ENCODE measurements at places on chromosomes 16 and 17.
A peak's percentile ranks its signal among the peaks of the same experiment; 100 is the strongest.

DNA sequence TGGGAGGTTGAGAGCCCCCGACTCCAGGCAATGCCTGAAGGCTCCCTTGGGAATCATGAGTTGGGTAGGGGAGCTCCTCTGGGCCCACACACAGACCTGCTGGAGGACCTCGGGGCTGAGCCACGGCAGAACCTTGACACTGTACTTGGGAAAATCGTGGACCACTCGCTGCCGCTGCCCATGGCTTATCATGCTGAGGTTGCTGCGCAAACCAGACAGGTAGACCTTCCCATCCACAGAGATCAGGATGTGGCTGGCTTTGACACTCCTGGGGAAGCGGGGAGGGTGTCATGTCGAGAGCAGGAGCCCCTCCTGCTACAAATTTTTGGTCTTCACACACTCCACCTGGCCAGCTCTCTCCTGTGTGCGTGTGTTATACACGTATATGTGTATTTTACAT is 7.2 kb upstream of the LIMD2 start:
- no peak for DNase-seq

- DNase-seq: no peak
Measured at GRCh38 chr17:75647061-75647460, 13.8 kb downstream of the SMIM5 start.

DNA sequence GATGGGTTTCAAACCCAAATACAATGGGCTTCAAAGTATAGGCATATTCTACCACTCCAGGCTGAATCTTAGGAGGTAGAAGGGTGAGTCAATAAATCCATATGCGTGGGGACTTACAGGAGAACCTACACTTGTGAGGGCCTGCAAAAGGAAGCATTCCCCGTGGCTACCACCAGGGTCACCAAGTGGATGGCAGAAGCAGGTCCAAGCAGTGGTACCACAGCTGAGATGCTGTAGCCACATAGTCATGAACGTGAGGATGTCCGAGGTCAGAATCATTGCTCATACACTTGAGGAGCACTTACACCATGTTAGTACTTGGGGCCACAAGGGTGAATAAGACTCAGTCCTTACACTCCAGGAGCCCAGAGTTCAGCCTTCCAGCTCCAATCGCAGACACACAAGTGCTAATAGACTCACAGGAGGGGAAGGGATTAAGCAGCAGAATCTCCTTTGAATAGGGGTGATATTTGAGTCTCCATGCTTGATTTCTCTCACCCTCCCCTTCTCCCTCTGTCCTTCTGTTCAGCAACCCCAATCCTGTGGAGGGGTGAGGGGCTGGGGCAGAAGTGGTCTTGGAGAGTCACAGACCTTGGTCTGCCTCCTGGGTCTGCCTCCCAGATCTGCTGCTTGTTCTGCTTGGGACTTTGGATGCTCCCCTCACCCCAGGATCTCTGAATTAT is 42.5 kb upstream of the ASIC2 start:
- no peak for DNase-seq

DNA sequence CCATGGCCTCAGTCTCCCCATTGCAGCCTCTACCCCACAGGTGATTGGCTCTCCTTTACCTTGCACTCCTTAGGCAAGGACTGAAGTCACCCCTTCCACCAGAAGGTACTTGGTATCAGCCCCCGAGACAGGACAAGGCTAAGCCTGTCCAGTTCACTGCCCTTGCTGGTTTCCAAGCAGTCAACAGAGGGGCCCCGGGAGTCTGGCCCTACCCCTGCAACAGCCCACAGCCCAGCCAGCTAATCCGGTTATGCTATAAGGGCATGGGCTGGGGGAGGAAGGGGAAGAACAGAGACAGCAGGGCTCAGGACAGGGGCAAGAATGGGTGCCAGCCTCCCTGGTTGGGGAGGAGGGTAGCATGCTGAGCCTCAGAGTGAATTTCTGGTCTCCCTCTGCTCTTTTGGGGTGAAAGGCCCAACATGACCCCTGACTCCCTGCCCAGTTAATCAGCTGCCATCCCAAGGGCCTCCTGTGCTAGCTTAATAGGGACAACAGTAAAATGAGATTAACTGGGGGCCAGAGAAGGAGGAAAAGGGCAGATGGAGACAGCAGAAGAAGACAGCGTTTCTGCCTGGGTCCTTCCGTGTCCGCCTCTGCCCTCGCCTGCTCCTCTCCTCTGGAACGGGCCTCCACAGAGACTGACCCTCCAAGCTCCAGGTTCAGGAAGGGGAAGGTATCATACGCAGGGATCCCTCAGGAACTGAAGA is 10.7 kb downstream of the DLG4 start:
- no peak for DNase-seq

DNA sequence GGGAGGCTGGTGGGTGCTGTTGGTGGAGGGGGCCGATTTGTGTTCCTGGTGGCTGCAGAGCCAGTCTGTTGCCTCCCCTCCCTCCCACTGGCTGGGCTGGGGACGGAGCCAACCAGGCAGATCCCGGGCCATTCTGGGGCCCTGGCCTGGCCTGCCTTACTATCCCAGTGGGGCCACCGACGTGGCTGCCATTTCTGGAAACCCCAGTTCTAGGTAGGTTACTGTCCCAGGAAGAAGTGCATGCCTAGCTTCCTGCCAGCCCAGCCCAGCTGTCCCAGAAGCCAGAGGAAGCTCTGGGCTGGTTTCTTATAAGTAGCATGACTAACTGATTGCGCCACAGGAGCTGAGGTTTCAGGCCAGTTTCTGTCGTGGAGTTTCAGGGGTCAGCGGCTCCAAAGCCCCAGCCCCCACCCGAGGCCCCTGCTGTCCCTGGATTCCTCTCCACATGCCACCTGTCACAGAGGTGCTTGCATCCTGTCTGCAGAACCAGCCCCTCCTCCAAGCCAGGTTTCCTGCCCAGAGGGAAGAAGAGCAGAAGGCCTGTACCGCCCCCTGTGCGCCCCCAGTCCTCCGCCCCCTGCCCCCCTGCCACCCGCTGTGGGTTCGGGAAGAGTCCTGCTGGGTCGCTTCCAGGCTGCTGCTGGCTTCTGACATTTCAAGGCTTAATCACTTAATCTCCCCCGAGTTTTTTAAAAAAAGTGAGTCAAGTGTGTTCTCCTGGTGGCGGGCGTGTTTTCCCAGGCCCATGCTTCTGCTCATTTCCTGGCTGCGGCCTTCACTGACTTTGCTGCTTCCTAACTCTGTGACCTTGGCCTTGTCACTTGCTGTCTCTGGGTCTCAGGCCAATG is 13.2 kb downstream of the IL4R start:
- peak; percentile 32 for DNase-seq

Measured in SK-N-MC (cell line).